ENCODE measurements at places on chromosomes 3 and 15. TPM values are rescaled to one million over a fixed set of nuclear protein-coding genes. Genes with fewer than 3 reads are reported as not detected.

The PYGO1 gene
- total RNA-seq = 27.7 TPM

The GCHFR gene
- total RNA-seq = 4.9 TPM

DNA sequence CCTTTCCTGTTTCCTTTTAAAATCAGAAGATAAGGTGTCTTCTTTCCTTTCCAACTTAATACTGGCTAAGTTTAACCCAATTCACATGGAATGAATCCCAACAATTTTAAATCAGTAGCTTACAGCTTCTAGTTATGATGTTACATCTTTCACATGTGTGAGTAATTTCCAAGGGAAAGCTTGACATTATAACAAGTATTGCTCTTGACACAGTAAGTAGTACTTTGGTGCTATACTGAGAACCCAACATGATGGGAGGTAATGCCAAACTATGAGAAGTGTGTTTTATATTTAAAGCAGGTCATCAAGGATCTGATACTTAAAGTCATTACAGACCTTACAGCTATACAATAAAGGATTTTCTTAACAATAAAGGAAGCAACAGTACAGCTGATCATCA, 29.1 kb downstream of the RABL3 start:
- DNase-seq = no peak

DNA sequence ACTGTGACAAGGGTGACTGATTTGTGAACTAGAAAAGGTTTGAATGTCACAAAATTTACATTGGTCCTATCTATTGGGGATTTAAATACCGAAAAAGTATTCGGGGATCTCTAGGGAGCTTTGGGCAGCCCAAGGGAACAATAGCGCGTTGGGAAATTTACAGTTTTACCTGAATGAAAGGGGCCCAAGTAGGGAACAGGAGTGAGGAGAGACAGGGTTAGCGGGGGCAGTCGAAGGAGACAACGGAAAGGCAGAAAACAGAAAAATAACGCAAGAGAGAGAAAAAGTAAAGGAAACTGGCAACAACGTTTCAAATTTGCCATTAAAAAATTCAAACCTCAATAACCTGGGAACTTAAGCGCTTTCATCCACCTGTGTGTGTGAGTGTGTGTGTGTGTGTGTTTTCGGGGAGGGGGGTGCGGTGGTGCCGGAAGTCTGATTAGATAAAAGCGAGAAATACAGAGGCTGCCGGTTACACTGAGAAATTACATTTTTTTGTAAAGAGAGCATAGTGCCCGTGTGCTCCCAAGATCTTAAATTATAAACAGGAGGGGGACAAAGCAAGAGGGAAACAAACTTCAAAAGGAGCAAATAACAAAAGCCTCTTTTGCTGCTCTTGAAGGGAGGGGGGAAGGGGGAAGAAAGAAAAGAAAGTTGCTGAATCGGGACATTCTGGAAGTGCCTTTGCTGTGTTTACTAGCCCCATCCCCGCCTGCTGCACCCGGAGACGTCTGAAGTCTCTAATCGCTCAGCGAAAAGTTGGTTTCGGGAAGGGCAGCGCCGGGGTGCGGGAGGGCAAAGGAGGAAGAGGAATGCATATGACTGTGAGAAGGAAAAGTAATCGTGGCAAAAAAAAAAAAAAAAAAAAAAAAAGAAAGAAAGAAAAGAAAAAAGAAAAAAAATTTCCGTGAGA, 721 bp upstream of the ZIC1 start:
- no peak for DNase-seq

GRCh38 chr15:49282366-49282765, 112.3 kb downstream of the GALK2 start:
- no peak for DNase-seq
